ENCODE measurements at places on chromosomes 16 and 17. TPM values are rescaled to one million over a fixed set of nuclear protein-coding genes. Genes with fewer than 3 reads are reported as not detected.

The CDIPT gene
- total RNA-seq, result 69.5 TPM

The FOXN1 gene
- not detected for total RNA-seq

The FKBP10 gene
- total RNA-seq, result 1,584 TPM

The SNX20 gene
- not detected for total RNA-seq

The FAM20A gene
- total RNA-seq, result 0.14 TPM
